ENCODE measurements at places on chromosomes 11 and 22.

GRCh38 chr11:60947700-60948099 lies 4.3 kb downstream of the SLC15A3 start:
- DNase-seq = no peak

- no peak for DNase-seq
These were observed 64.6 kb downstream of the CTTN start for GRCh38 chr11:70462818-70463477.

DNA sequence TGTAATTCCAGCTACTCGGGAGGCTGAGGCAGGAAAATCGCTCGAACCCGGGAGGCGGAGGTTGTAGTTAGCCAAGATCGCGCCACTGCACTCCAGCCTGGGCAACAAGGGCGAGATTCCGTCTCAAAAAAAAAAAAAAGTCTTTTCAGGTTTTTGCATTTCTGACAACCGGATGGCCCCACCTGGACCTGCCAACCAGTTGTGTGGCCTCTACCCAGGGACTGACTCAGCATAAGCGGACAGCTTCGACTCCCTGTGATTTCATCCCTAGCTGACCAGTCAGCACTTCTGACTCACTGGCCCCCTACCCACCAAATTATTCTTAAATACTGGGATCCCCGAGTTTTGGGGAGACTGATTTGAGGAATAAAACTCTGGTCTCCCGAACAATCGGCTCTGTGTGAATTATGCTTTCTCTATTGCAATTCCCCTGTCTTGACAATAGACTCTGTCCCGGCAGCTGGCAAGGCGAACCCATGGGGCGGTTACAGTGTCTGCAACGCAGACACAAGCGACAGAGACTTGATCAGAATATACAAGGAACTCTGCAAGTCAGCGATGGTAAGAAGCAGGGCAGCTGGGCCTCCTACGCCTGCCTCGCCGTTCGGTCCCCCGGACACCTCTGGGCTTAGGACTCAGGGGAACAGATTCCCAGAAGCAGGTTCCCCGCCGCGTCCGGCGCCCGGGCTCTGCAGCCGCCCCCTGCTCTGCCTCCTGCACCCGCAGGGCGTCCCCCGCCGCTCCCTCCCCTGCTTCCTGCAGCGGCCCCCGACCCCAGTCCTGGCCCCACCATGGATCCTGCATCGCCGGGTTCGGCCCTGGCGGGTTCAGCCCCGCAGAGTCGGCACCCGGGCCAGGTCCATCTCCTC lies 741 bp upstream of the TALDO1 start:
- DNase-seq = no peak

GRCh38 chr11:118621784-118622375 lies 14.5 kb downstream of the PHLDB1 start:
- DNase-seq = no peak

DNA sequence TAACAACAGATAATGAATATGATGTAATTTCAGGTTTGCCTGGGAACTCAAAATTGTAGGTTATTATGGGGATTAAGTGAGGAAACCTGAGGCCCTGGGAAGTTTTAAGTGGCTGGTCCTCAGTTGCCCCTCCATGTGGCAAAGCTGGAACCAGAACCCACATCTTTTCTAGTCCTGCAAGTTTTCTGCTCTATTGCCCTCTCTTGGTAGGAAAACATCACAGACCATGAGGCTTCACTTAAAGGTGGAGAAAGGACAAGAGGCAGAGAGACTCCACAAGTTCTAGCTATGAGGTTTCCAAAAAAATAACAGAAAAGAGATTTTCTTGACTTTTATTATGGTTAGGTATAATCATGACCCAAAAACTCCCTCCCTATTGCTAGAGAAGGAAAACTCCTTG lies 115.5 kb upstream of the DDI1 start:
- no peak for DNase-seq

- DNase-seq = no peak
These were observed 5.7 kb downstream of the OAF start for GRCh38 chr11:120216426-120217102.

GRCh38 chr11:78038697-78039313 lies 15.7 kb upstream of the KCTD14 start:
- no peak for DNase-seq

GRCh38 chr11:127890030-127890615 lies 697.2 kb downstream of the ETS1 start:
- no peak for DNase-seq

DNA sequence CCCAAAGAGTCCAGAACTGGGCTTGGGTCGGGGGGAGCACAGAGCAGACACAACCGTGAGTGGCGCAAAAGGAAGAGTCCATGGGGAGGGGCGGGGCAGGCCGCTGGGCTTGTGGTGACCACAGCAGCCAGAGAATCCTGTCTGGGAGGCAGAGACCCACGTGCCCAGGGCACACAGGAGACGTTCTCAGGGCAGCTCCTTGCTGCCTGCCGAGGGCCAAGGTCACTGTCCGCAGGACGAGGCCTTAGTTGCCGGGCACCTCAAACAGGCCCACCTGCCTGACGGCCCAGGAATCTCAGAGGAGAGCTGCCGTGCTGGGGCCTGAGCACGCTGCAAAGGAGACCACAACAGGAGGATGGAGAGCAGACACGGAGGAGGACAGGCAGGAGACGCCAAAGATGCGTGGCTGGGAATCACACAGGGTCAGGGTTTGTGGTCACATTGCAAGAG lies 87.8 kb downstream of the MYEOV start:
- DNase-seq = no peak

- DNase-seq = no peak
These were observed 27.1 kb upstream of the NUP50 start for GRCh38 chr22:45136594-45136993.

- DNase-seq = no peak
These were observed 3.6 kb downstream of the SSH3 start for GRCh38 chr11:67306769-67307544.

All from skeletal muscle cell (primary cell).